ENCODE measurements at places on chromosomes 13 and 19. TPM values are rescaled to one million over a fixed set of nuclear protein-coding genes. Genes with fewer than 3 reads are reported as not detected.

DNA sequence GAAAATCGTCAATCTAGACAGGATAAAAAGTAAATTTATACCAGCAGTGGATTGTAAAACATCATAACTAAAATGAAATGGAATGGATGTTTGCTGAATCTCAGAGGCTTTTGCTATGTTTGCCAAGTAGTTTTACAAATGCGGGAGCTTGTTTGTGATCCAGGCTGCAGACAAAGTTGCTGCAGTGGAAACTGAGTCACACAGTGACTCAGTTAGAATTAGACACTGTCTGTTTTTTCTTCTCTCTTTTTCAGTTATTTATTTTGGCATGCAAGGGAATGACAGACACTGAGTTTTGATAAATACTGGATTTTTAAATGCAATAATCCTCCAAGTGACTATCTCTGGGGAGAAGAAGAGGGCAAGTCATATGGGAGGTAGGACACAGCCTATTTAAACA lies 4.6 kb upstream of the PNMA8A start:
- no peak overlapping the region for H3K27ac ChIP-seq
- H3K4me3 ChIP-seq, result no peak overlapping the region
- H3K36me3 ChIP-seq, result no peaks in the 10 kb centered on the region
- DNase-seq, result peak; percentile 28
- H3K4me1 ChIP-seq, result peaks cover 6% of the 10 kb centered on the region

GRCh38 chr13:24168979-24169378 lies 8.5 kb downstream of the SPATA13 start:
- no peak for DNase-seq
- no peaks in the 10 kb centered on the region for H3K27me3 ChIP-seq
- H3K4me3 ChIP-seq, result no peak overlapping the region
- H3K27ac ChIP-seq, result no peak overlapping the region
- H3K4me1 ChIP-seq, result peaks cover 7% of the 10 kb centered on the region
- no peaks in the 10 kb centered on the region for H3K36me3 ChIP-seq

DNA sequence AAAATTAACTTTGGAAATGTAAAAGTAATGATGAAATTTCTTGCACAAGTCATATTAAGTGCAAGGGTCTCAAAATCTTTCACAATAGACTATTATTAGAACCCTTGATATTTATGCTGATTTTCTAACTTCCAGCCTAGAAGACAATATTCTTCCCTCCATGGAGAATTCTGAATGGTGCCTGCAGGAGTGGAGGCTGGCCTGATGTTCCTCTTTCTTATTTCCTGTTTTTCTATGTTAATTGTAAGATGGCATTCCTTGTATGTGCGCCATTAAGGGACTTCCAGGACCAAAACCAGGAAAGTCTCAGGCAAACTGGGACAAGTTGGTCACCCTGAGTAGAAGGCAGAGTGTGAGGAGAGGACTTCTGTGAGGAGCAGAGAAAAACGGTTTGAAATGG lies 294.9 kb downstream of the DLEU7 start:
- H3K27ac ChIP-seq, result no peak overlapping the region
- H3K27me3 ChIP-seq, result peaks cover 7% of the 10 kb centered on the region
- H3K4me3 ChIP-seq, result no peak overlapping the region
- H3K36me3 ChIP-seq, result no peaks in the 10 kb centered on the region
- no peaks in the 10 kb centered on the region for H3K4me1 ChIP-seq
- DNase-seq, result no peak

GRCh38 chr19:55479045-55479444 lies 2.6 kb downstream of the ZNF628 start:
- no peak for DNase-seq
- no peaks in the 10 kb centered on the region for H3K27me3 ChIP-seq
- no peaks in the 10 kb centered on the region for H3K36me3 ChIP-seq
- H3K4me3 ChIP-seq, result no peak overlapping the region
- H3K4me1 ChIP-seq, result peaks cover 10% of the 10 kb centered on the region
- H3K27ac ChIP-seq, result no peak overlapping the region

DNA sequence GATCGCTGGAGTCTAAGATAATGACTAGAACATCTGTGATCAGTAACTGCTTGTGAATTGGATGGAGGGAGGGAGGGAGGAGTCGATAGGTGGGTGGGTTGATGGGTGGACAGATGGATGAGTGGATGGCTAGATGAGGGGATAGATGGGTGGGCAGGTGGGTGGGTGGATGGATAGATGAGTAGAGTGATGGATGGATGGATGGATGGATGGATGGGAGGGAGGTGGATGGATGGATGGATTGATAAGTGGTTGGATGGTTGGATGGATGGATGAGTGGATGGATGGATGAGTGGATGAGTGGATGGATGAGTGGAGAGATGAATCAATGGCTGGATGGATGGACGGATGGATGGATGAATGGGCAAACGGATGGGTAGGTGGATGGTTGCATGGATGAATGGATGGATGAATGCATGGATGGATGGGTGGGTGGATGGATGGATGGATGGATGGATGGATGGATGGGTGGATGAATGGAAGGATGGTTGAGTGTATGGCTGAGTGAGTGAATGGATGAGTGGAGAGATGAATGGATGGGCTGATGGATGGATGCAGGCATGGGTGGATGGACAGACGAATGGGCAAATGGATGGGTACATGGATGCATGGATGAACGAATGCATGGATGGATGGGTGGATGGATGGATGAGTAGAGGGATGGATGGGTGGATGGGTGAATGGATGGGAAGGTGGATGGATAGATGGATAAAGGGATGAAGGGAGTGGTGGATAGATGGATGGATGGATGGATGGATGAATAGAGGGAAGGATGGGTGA lies 44.0 kb upstream of the NFIC start:
- H3K4me1 ChIP-seq, result no peaks in the 10 kb centered on the region
- H3K36me3 ChIP-seq, result no peaks in the 10 kb centered on the region
- H3K27me3 ChIP-seq, result no peaks in the 10 kb centered on the region
- H3K4me3 ChIP-seq, result no peak overlapping the region
- H3K27ac ChIP-seq, result no peak overlapping the region

- H3K4me3 ChIP-seq, result no peak overlapping the region
- peak; percentile 28 for DNase-seq
- peak overlapping the region; percentile 57 for H3K27ac ChIP-seq
- H3K36me3 ChIP-seq, result no peaks in the 10 kb centered on the region
These were observed 1077.6 kb downstream of the DIAPH3 start for GRCh38 chr13:59086147-59086546.

- no peaks in the 10 kb centered on the region for H3K36me3 ChIP-seq
- H3K4me3 ChIP-seq, result no peak overlapping the region
- no peak for DNase-seq
- H3K27ac ChIP-seq, result no peak overlapping the region
- H3K27me3 ChIP-seq, result no peaks in the 10 kb centered on the region
- H3K4me1 ChIP-seq, result peaks cover 12% of the 10 kb centered on the region
These were observed 437.5 kb downstream of the FOXO1 start for GRCh38 chr13:40228990-40229389.

KCNJ14 gene
- 1.4 TPM for total RNA-seq

GRCh38 chr13:30156270-30156669 lies 151.1 kb downstream of the KATNAL1 start:
- DNase-seq, result no peak
- H3K36me3 ChIP-seq, result no peaks in the 10 kb centered on the region
- H3K4me3 ChIP-seq, result no peak overlapping the region
- no peaks in the 10 kb centered on the region for H3K4me1 ChIP-seq
- H3K27me3 ChIP-seq, result peaks cover 3% of the 10 kb centered on the region

MEIOSIN gene
- total RNA-seq, result not detected

GRCh38 chr13:74158028-74158427 lies 23.8 kb upstream of the KLF12 start:
- DNase-seq, result no peak
- no peak overlapping the region for H3K27ac ChIP-seq
- no peak overlapping the region for H3K4me3 ChIP-seq
- H3K27me3 ChIP-seq, result no peaks in the 10 kb centered on the region
